Fibroblast of upper back skin (primary cell): ENCODE measurements at places on chromosomes 1 and 21.

DNA sequence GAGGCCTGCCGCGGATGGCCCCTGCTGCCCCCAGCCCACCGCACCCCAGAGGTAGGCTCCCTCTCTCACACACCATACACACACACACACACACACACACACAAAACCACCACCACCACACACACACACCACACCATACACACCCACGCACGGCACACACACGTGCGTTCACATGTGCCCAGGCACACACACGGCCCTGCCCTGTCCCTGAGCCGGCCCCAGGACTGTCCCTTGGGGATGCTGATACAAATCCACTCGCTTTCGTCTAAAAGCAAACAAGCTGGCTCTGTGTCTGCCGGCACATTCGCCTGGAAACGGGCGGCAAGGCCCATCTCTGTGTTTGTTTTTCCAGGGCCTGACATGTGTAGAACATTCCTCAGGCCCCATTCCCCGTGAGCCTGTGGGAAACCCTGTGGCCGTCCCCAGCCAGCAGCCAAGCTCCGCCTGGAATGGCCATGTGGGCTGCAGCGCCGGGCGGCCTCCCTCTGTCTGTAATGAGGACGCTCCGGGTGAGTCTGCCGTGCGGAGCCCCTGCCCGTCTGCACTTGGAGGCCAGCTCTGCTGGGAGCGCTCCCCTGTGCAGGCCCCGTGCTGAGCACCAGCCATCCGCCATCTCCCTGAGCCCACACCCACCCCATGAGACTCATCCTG is 67.4 kb downstream of the DMRTB1 start:
- peak; percentile 77 for DNase-seq

GRCh38 chr1:29256979-29257804 is 20.9 kb downstream of the PTPRU start:
- peak; percentile 88 for DNase-seq

DNA sequence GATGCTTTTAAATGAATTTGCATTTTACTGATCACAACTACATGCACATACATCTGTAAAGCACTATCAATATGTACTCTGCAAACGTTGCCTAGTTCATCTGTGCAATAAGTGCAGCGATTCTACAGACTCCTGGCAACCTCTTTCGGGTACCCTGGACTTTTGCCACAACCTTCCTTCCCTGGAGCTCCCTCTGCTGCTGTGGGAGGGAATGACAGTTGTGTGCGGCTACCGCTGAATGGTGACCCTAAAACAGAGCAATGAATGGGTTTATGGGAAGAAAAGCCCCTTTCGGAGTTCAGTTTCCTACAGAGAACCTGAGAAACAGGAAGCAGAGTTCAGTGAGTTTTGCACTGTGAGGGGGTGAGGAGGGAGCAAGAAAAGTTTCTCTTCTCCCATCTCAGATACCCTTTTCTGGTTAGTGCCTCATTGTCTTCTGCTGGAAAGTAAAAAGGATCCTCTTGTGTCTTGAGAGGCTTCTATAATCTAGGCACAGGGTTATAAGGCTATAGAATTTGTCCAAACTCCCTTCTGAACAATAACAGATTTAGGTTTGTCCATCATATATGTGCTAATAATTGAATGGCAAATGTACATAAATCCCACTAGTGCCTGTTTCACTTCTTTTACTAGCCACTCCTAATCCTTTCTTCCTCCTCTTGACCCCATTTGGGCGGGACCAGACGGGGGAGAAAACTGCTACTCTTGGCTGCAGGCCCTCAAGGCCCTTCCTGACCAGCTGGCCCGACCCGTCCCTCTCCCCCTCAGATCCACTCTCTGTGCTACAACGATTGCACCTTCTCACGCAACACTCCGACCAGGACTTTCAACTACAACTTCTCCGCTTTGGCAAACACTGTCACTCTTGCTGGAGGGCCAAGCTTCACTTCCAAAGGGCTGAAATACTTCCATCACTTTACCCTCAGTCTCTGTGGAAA is 19.8 kb upstream of the SARS1 start:
- no peak for DNase-seq

- DNase-seq: no peak
These were observed 4.0 kb downstream of the PBX1 start for GRCh38 chr1:164562947-164563520.

- DNase-seq: no peak
These were observed 351.6 kb downstream of the PTBP2 start for GRCh38 chr1:97073169-97073568.

GRCh38 chr1:36089393-36090121 is 865 bp downstream of the ADPRS start:
- peak; percentile 43 for DNase-seq

- DNase-seq: no peak
These were observed 39.7 kb upstream of the EXO1 start for GRCh38 chr1:241808265-241808664.

DNA sequence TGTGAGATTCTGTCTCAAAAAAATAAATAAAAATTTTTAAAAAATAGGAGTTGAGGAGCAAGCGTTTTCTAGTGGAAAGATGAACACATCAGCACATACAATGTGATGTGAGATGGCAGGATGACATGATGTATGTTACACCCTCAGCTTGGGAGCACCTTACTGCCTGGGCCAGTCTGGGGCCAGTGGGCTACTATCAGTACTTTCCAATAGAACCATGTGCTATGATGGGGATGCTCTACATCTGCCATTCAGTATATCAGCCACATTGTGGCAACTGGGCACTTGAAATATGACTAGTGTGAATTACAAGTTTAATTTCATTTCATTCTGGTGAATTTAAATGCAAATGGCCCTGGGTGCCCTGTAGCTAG is 156.0 kb downstream of the PGBD5 start:
- DNase-seq: no peak

- no peak for DNase-seq
These were observed 69.0 kb upstream of the NFIA start for GRCh38 chr1:61013189-61013945.

DNA sequence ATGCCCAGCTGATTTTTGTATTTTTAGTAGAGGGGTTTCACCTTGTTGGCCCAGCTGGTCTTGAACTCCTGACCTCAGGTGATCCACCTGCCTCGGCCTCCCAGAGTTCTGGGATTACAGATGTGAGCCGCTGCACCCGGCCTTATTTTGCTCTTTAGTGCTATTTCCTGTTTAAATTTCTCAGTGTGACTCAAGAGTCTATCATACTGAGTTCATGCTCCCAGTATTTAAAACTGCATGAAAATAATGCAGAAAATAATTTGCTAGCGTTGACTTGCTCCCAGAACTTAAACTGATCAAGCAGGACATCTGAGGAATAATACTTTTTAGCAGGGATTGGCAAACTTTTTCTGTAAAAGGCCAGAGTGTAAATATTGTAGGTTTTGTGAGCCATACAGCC is 86.4 kb upstream of the C1orf21 start:
- DNase-seq: peak; percentile 23

DNA sequence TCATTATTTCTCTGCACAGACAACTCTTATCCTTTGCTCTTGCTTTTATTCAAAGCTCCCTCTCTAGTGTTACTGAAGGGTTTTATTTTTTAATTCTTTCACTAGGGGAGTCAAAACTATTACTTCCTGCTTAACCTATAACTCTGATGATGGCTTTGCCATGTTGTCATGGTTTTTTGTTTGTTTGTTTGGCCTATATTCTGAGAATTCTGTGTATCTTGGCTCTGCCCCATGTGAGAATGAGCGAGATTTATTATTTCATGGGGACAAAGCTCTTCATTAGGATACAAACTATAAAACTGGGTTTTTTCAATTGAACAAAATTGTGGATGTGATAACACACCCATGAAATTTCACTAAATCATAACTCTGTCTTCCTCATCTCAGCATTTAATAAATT is 190.5 kb upstream of the C1orf105 start:
- no peak for DNase-seq

DNA sequence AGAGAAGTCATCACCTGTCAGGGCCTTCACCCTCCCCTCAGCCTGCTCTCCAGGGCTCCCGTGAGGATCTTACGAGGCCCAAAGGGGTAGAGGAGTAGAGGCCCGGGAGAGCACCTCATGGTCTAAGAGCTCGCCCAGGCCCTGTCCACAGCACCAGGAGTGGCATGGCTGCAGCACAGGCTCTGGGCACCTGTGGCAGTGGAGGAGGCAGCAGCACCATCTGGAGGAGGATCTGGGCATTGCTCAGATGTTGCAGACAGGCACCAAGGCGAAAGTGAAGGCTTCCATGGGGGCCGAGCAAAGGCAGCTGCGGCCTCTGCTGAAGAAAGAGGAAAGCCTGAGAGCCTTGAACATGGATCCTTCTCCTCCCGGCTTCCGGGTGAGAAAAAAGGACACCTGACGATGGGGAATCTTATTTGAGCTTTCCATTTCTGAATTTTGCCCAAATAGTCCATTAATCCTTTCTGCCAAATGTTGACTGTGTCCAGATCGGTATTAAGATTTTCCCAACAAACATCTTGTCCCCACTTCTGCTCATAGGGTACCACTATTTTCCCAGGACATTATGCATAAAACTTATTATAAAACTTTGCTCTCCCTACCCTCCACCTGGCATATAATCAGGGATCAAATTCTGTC is 604.7 kb downstream of the PTPRC start:
- peak; percentile 45 for DNase-seq

- DNase-seq: no peak
These were observed 15.1 kb upstream of the CLCA1 start for GRCh38 chr1:86453664-86454063.

DNA sequence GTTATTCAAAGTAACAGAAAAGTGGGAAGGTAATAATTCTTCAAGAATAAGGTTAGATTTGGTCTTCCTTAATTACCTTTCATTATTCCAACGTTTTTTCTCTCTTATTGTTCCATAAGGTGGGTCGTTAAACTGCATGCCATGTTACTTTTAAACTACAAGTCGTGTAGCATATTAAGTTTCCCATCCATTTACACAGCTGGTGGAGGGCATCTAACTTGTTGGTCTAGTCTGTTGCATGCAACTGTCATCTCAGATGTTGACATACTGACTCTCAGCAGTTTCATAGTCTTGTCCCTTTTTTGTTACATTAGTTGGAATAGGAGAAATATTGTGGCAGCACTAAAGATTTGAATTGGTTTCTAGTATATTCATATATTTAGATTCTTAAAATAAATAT is 54.6 kb upstream of the BMP8A start:
- DNase-seq: no peak

GRCh38 chr21:34266351-34266750 is 97.5 kb upstream of the KCNE2 start:
- no peak for DNase-seq

DNA sequence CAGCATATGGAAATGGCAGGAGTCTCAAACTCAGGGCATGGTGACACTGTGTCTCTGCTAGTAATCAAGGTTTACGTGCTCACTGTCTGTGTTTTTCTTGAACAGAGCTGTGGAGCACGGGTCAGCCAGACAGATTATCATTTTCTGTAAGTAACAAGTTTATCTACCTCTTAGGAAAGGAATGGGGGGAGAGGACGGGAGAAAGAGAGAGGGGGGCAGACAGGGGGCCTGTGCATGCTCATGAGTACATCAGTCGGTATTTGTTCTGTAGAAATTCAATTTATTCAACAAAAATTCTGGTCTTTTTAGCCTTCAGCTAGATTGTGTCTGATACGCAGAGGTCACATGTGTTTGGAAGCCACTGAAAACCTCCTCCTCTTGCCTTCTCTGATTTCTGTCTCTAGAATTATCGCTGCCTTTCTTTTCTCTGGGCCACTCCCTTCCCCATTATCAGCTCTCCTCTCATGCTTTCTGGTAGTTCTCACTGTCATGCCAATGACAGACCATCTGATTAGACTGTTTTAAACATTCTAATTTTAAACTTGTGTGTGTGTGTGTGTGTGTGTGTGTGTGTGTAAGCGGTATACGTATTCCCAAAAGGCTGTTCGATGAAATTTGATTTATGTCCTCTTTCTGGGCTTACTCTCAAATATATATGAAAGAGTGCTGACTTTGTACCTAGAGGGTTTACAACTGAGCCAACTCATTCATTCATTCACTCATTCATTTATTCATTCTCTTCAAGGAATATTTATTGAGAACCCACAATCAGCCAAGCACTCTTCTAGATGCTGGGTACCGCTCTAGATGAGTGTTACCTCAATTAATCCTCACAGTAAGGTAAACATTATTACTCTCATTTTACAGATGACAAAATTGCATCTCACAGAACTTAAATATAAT is 636.9 kb downstream of the KIF26B start:
- DNase-seq: no peak

GRCh38 chr21:45465105-45465504 is 60.1 kb downstream of the COL18A1 start:
- no peak for DNase-seq

DNA sequence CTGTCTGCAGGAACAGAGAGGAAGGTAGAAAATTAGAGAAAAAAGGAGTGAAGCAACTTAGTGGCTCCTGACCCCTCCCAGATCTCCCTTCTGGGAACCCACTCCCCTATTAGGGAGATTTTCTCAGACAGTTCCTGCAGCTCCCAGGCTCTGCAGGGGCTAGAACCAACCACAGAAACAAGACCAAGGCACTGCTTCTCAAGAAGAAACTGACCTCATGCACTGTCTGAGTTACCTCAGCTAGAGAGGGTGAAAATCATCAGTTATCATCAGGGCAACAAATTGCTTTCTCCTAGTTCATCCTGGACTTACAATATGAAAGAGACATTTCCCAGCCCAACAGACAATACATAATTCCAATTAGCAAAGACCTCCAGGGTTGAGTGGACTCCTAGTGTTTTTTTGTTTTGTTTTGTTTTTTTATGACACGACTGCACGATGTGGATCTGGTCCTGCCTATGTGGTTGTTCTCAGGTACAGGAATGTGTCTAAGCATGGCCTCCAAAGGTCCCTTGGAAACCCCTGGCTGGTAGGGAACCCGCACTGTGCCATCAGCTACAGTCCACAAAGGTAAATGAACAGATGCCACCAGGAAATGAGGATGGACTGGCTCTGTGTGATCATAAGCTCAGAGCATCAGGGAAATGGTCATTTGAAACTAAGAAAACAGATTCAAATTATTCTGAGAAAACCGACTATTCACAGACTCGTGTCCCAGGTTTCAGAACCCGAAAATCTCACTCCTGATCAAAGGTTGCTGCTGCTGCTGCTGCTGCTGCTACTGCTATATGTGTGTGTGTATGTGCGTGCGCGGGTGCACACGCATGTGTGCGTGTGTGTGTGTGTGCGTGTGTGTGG is 65.3 kb downstream of the LAMC2 start:
- DNase-seq: no peak

- DNase-seq: peak; percentile 41
These were observed 1.7 kb downstream of the BEST4 start for GRCh38 chr1:44786138-44786840.

- DNase-seq: no peak
These were observed 475.4 kb downstream of the PTBP2 start for GRCh38 chr1:97196825-97197516.

DNA sequence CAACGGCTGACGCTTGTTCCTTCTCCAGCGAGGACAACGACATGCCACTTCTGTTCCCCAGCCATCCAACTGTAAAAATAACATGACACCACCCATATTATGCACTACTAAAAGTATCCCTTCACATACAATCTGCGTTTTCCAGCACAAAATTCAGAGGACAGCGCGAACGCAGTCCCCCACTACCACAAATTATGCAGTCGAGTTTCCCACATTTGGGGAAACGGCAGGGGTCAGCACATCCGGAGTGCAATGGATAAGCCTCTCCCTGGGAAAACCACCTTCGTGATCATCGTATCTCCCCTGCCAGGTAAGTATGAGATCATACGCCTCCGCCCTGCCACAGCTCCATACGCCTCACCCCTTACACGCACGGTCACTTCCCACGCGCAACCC is 120.9 kb downstream of the PPIAL4G start:
- no peak for DNase-seq

GRCh38 chr1:6285336-6285735 is 24.4 kb upstream of the GPR153 start:
- DNase-seq: no peak
